ENCODE measurements at places on chromosomes 5 and 9. TPM values are rescaled to one million over a fixed set of nuclear protein-coding genes. Genes with fewer than 3 reads are reported as not detected.

- no peak for DNase-seq
These were observed 605.1 kb downstream of the PSAT1 start for GRCh38 chr9:78902051-78902450.

- no peak for DNase-seq
These were observed 76.2 kb upstream of the PTPN3 start for GRCh38 chr9:109574061-109574882.

The OR1Q1 gene
- not detected for total RNA-seq

- no peak for DNase-seq
These were observed 26.9 kb upstream of the SH3TC2 start for GRCh38 chr5:149089796-149090195.

The CTXN3 gene
- not detected for total RNA-seq

- no peak for DNase-seq
These were observed 107.4 kb downstream of the JAKMIP2 start for GRCh38 chr5:147675168-147675567.

- DNase-seq, result no peak
These were observed 97.0 kb upstream of the FAM120A start for GRCh38 chr9:93354451-93354850.

DNA sequence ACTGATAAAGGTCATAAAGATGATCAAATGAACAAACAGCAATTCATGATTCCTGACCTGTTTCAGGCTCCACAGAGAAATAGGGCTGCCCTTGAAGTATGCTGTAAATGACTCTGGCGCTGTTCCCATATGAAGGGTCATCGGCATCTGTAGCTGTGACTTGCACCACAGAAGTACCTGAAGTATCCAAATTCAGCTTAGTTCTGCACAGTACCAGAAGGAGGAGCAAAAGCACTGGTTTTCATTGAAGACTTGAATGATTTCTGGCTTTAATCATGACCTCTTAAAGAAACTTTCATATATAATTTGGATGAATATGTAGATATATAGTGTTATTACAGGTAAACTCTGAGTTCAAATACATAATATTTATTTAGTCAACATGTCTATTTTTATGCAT lies 109.1 kb downstream of the CDH10 start:
- DNase-seq, result no peak

DNA sequence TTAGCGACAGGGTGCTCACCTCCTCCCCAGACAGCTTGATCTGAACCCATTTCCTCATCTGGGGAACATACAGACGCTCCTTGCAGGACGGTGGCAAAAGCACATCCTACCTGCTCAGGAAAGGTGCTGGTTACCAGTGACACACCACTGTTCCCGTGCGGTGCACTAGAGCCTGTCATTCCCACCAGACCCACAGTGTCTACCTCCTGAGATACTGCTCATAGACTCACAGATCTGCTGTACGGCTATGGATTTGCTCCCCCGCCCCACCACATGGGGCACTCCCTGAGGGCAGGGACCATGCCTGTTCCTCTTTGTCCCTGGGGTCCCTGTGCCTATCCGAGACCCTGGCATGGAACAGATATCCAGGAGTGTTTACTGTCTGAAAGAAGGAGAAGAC lies 208.9 kb downstream of the PAX5 start:
- no peak for DNase-seq

GRCh38 chr9:109139851-109140250 lies 20.1 kb upstream of the TMEM245 start:
- DNase-seq, result no peak

GRCh38 chr5:156380848-156381247 lies 53.9 kb downstream of the SGCD start:
- no peak for DNase-seq

GRCh38 chr5:38323645-38324295 lies 65.4 kb downstream of the EGFLAM start:
- no peak for DNase-seq

GRCh38 chr9:14813336-14814248 lies 91.1 kb upstream of the CER1 start:
- DNase-seq, result no peak

GRCh38 chr9:5876711-5877110 lies 14.0 kb upstream of the MLANA start:
- no peak for DNase-seq

- no peak for DNase-seq
These were observed 6.9 kb upstream of the AKNA start for GRCh38 chr9:114394523-114395333.

DNA sequence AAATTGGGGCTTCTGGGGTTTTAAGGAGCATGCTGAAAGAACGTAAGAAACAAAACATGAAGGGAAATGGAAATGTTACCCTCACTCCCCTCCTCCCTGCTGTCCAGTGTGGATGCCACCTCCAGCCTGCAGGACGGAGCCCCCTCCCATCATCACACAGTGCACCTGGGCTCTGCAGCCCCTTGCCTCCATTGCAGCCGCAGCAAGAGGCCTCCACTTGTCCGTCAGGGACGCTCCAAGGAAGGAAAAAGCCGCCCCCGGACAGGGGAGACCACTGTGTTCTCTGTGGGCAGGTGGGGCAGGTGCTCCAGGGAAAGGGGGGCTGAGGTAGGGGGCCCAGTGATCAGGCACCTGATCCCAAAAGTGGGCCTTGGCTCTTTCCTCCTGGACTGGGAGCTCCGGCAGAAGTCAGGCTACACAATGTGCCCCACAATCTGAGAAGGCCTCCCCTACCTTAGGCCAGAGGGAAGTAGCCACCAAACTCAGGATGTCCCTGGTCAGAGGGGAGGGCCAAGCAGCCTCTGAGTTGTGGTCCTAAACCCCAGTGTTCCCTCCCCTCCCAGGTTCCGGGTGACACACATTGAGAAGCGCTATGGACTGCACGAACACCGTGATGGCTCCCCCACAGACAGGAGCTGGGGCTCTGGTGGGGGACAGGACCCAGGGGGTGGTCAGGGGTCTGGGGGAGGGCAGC lies 2.7 kb downstream of the RELL2 start:
- no peak for DNase-seq

DNA sequence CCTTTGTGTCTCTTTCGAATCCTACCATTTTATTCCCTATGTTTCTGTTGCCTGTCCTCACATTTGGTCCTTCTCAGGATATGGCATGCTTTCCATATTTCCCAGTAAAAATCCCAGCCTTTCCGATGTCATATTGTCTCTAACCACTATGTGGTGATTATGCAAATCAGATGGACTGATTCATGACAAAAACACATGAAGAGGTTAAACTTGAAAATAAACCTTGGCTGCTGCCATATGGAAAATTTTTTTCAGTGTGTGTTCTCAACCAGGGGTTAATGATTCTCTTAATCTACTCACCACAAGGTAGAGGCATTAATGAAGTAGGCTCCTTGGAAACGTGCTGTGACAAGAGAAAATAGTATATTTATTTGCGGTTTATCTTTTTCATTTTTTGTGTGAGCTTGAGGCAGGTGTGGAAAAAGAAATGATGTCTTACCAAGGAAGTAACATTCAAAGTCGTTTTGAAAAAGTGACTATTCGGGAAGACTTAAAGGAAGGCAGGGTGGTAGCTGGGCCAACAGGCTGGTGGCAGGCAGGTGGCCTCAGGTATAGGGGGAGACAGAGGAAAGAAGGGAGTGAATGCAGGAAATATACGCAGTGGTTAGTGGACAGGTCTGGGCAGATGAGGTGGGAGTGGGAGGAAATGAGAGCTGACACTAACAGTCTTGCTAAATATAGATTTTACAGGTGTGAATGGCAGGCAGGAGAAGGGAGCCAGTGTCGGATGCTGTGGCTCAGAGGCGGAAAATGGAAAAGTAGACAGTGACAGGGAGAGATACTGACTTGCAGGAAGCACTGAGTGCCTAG lies 46.2 kb downstream of the DMRT2 start:
- DNase-seq, result no peak

DNA sequence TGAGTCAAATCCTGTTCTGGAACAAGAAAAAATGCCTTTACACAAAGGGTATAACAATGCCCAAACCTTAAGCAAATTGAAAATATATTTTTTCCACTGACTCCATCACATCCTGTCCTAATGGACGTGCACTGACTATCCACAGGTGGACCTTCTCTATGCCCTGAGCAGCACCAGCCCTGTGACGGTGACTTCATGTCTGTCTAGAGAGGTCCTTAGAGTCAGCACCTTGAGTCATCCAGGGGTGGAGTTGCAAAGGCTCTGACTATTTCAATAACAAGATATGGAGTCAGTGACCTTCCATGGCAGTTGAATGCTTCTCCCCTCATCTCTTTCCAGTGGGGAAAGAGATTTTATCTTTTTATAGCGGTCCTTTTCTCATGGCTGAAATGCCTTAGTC lies 78.0 kb downstream of the YIPF5 start:
- DNase-seq, result no peak

DNA sequence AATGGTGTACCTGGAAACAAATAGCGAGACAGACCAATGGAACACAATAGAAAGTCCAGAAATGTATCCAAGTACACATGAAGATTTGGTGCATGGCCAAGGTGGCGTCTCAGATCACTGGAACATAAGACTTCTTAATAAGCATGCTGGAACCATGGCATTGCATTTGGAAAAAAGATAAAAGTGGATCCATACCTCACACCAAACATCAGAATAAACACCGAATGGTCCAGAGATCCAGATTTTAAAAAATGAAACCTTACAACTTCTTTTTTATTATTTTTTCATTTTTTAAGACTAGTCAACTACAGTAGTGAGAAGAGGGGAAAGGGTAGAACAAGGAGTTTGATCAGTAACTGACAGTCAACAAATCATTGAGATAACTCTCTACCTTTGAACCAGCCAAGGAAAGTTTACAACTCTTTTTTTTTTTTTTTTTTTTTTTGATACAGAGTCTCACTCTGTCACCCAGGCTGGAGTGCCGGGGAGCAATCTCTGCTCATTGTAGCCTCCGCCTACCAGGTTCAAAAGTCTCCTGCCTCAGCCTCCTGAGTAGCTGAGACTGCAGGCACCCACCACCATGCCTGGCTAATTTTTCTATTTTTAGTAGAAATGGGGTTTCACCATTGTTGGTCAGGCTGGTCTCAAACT lies 8.8 kb upstream of the DUSP1 start:
- no peak for DNase-seq

DNA sequence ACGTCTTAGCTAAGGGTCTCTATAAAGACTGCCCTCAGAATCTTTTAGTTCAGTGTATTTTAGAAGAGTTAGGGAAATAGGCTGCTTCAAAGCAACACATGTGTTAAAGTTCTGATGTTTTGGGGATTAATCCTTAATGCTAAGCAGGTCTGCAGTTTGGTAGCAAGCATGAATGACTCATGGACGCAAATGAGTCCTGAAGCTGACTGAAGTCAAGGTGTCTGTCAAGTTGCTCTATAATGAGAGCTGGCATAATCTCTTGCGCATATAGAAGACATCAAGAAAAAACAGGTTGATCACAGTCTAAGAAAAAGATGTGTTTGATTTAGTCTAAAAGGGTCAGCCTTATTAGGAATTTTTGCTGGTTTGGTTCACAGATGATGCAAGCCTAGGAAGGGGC lies 630.1 kb downstream of the CDH12 start:
- DNase-seq, result no peak

GRCh38 chr9:137114613-137115393 lies at the start of gene DPP7:
DPP7 (minus strand) TSS chr9:137114733; CDS start chr9:137114713, 20 bp downstream.
- peak; percentile 87 for DNase-seq

GRCh38 chr5:60161340-60161934 lies 267.9 kb upstream of the PDE4D start:
- no peak for DNase-seq

DNA sequence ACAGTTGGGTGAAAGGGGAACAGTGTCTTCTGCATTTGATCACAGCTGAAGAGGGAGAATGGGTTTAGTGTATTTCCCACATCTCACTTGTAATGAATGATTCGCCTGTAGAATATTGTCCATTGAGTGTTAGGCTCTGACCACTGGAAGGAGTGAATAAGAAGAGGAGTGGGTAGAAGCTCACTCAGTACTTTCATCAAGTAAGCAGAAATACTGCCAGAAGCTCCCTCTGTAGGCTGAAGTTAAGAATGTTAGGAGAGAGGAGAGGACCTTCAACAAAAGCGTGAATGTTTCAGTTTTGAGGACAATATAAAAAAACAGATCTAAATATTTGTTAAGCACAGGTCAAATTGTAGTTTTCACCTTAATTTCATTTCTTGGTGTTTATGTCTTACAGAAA lies 27.5 kb downstream of the FSD1L start:
- DNase-seq, result no peak

The SMIM33 gene
- total RNA-seq, result not detected

DNA sequence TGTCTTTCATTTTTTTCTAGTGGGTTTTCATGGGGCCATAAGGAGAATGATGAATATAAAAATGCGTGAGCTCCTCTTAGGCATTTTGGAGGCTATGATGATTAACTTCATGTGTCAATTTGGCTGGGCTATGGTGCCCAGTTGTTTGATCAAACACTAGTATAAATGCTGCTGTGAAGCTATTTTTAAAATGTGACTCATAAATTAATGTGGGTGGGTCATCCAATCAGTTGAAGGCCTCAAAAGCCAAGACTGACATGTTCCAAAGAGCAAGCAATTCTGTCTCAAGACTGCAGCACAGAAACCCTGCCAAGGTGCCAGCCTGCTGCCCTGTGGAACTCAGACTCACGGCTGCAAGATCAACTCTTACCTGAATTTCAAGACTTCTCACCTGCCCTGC lies 24.4 kb upstream of the ICE1 start:
- DNase-seq, result no peak

DNA sequence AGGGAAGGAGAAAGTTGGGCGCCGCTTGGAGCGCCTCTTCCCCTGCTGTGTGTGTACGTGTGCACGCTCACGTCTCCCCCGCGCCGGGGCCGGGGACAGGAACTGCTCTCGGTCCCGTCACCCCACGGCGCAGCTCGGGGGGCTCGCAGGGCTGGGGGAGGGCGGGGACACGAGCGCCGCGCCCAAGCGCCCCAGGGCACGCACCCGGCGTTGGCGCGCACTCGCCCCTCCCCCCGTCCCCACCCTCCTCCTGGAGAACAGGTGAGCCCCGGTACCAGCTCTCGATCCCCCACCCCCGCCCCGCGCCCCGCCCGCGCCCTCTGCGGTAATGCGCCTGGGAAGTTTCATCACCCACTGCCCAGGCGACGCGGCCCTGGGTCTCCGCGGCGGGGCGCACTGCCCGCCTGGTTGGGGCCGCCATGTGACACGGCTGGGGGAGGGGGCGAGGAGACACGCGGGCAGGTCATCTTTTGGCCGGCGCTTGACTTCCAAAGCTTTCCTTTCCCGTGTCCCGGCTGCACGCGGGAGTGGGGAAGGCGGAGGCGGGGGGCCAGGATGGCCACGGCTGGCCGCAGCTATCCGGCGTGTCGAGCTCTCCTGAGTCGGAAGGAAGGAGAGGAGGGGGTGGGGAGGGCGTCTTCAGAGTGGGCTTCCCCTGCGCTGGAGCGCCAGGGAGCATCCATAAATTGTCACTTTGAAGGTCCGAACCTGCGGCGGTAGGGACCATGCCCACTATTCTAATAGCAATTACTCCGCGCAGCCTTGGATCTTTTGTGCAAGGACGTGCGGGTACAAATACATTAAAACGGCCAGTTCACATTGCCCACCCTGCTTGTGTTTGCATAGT lies 1.5 kb upstream of the STC2 start:
- no peak for DNase-seq

DNA sequence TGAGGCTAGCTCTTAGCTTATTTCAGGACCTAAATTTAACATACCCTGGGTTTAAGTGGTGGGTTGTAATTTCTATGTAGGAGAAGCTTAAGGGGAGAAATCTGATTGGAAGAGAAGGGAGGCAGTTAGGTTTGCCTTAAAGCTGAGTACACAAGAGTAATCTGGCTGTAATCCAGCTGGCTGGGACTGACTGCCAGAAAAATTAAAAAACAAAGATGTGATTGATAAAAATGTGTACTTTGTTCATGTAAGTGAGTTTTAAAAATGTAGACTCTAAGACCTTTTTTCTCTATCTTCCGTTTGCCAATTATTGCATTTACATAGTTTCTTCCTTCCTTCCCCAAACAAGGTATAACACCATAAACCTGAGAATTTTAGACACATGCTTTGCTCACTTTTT lies 17.5 kb upstream of the MSMP start:
- DNase-seq, result no peak

GRCh38 chr9:119477197-119477596 lies 108.0 kb upstream of the BRINP1 start:
- no peak for DNase-seq

Measured in lower lobe of right lung (tissue), 2 donors.